ENCODE measurements at places on chromosomes 1 and 21.

DNA sequence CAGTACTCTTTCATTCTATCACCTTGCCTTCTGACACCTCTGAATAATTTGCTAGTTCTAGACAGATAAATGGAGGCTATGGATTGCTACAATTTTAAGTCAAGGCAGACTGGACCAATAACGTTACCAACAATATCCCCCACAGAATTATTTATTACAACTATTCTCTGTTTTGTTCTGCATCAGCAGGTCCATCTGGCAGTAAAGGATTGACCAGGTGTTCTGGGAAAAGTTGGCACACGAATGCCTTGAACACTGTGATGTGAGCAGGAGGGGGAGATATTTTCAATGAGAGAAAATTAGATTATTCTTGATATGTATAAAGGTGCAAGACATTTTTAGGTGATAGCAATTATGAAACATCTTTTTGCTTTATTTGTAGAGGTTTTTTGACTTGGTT is 718.8 kb upstream of the TMPRSS15 start:
- DNase-seq: no peak

DNA sequence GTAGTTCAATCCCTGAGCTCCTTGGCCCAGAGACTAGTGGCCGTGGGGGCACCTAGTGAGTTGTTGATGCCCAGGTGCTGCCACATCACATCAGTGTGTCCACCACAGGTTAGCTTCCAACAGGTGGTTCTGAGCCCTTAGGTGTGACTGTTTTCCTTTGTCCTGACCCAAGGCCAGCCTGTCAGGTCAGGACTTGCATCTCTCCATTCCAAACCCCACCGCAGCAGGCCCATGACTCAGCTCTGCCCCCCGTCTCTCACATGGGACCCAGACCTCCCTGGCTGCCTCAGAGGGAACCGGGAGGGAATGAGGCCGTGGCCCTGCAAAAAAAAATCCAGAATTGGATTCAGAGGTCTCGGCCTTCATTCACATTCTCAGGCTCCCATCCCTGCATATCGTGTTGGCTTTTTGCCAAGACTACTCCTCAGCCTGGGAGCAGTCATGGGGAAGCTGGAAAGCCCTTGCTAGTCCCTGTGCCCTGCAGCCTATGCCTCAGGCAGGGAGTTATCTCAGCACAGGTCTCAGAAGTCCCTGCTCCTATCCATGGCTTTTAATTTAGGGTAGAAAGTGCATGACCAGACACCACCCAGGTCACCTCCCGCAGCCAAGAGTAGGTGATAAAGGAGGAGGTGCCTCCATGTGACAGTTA is 7.2 kb downstream of the INAVA start:
- DNase-seq: no peak

DNA sequence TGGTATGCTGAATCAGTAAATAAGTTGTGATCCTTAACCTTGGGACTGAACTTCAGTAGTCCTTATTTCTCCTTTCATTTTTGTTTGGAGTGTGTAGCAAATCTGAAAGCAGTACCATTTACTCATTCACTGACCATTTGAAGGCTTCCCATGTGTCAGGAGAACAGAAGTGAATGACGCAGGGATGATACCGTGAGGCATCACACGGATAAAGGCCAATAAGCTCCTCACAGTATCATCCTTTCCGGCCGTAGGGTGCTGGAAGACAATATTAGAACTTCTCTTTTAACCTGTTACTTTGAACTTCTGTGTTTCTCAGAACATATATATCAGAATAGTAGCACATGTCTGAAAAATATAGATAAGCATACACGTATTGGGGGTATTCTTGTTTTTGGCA is 21.3 kb downstream of the BACH1 start:
- DNase-seq: no peak

DNA sequence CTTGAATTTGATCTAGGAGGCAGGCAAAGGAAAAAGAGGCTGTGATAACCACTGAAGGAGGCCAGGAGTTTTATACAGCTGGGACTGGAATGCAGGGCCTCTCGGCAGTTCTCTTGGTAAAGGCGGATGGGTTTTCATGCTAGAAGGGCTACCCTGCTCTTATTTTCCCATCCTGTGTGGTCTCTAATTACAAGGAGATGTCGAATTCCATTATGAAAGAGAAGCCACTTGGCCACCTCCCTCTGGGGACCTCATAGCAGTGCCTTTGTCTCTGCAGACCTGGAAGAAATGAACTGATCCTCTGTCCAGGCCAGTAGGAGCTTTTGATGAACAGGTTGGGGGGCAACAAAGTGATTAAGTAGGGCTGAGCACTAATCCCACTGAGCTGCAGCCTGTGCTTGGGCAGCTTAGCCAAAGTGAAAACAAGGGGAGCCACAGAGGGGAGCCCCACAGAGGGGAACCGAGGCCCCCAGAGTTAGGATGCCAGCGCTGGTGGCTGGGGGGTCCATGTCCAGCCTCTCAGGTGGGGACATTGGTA is 42.2 kb upstream of the BCAR3 start:
- DNase-seq: no peak

- no peak for DNase-seq
Observed at GRCh38 chr1:20964540-20965484, 177.7 kb upstream of the HP1BP3 start.

- no peak for DNase-seq
Observed at GRCh38 chr1:61284248-61284854, 202.0 kb downstream of the NFIA start.

DNA sequence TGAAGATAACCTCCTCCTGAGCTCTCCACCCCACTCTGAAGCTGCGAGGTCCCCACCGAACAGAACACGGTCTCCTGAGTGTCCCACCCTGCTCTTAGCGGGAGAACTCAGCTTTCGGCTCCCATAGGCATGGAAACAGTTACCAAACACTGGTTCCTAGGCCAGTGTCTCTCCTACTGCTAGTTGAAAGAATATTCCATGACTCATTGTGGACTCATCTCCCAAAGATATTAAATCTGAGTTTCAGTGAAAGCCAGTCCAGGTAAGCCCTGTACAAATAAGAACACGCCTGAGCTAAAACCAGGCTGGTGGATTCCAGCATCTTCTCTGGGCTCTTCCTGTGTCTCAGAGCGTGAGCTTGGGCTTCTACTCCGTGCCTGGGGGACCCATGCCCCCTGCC is 107.5 kb upstream of the CLDN14 start:
- DNase-seq: no peak

DNA sequence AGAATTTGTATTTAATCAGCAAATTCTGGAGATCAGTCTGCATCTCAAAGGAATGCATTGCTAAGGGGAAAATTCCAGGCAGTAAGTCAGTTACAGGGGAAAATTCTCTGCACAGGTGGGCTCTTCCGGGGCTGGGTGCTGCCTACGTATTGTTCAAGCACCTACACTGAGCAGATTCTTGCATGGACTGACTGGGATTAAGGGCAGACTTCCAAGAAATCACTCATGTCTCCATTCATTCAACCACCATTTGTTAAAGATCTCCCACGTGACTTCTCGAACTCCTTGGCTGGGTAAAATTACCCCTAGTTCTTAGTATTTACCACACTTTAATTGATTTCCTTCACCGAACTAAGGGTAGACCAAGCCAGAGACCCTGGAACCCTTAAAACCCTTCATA is 28.2 kb upstream of the KCNE1 start:
- no peak for DNase-seq

- no peak for DNase-seq
Observed at GRCh38 chr1:15158506-15159165, 5.1 kb downstream of the TMEM51 start.

DNA sequence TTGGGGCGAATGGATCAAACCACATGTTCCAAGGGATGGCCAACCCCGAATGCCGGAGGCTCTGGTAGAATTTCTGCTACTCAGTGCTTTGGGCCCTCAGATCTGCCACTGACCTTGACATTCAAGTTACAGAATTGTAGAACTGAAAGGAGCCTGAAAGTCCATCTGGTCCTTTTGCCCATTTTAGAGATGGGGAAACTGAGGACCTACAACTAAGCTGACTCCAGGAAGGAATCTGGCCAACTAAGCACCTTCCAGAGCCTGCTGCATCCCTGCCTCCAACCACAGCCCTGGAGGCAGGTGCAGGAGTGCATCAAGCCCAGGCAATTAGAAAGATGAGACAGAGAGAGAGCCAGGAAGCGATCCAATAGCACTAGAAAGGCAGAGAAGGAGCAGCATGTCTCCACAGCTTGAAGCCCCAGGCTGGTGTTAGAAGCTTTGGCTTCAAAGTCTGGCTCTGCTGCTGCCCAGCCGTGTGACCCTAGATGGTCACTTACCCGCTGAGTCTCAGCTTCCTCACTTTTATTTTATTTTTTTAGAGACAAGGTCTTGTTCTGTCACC is 1.3 kb upstream of the CTRC start:
- DNase-seq: no peak

- DNase-seq: no peak
Observed at GRCh38 chr21:37463083-37463801, 96.7 kb downstream of the DYRK1A start.

- DNase-seq: no peak
Observed at GRCh38 chr1:180345148-180345547, 115.1 kb downstream of the LHX4 start.

DNA sequence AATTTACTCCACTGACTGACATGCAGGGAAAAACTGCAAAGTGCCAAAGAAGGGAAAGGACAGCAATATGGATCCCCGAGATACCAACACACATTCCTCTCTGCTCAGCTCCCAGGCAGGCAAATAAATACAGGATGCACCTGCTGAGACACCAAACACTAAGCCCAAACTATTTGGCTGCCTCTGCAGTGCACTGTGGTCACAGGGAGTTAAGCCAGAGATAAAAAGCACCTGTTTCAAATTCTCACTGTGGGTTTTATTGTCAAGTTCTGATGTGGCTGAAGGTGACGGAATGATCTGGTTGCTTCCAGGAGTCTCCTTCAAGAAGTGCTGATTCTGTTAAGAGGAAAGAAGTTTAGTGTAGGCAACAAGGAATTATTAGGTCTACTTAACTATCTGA is 17.7 kb downstream of the TEX38 start:
- DNase-seq: no peak

GRCh38 chr1:107862064-107862463 is 102.9 kb downstream of the VAV3 start:
- DNase-seq: no peak

DNA sequence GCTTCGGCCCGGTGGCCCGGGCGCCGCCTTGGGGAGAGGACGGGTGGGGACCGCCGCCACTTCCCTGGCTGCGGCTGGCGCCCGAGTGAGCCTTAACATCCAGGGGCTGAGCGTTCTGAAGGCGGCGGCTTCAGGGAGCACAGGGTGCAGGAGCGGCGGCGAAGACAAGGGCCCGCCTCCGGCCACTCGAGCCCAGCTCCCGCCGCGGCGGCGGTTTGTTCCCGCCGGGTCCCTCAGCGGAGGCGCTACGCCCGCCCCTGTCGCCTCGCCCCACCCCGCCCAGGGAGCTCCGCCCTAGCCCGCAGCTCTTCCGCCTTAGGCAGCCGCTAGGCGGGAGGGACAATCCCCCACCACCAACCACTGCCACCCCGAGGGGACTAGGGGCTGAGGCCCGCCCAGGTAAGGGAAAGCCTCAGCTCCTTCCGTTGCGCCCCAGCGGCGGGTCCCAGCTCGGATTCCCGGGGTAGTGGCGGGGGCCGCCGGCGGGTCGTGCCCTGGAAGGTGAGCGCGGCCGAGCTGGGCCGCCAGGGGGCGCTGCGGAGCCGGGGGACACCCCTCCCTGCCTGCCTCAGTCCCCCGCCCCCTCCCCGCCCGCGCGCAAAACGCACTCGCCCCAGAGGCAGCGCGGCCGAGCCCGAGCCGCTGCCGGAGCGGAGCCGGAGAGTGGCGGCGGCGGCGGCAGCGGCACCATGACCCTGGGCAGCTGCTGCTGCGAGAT is at the start of gene FOXD2:
FOXD2 (plus strand) TSS at position 598 of the 718 bp plus-strand sequence; CDS start at position 690, 92 bp downstream.
- DNase-seq: peak; percentile 94

GRCh38 chr1:212141404-212141803 is 105.9 kb downstream of the DTL start:
- DNase-seq: no peak

DNA sequence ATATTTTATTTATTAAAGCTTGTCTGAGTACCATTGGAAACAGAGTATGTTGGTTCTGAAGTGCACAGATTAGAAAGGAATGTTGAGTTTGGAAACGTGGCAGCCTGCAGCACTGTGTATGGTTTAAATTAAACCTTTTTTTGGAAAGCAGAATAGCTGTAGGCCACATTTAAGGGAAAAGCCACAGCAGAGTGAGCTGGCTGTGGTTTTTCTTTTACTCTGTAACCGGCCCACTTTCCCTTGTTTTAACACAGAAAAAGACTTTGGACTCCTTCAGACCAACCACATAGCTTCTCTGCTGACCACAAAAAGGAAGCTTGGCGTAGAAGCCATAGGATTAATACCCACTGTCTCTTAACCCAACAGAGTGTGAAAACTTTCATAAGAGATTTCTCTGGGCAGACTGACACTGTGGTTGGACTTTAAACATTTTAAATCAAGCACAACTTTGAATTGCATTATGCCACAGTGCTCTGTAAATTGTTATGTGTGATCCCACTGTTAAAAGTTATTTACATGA is 75.2 kb downstream of the NFIA start:
- no peak for DNase-seq

DNA sequence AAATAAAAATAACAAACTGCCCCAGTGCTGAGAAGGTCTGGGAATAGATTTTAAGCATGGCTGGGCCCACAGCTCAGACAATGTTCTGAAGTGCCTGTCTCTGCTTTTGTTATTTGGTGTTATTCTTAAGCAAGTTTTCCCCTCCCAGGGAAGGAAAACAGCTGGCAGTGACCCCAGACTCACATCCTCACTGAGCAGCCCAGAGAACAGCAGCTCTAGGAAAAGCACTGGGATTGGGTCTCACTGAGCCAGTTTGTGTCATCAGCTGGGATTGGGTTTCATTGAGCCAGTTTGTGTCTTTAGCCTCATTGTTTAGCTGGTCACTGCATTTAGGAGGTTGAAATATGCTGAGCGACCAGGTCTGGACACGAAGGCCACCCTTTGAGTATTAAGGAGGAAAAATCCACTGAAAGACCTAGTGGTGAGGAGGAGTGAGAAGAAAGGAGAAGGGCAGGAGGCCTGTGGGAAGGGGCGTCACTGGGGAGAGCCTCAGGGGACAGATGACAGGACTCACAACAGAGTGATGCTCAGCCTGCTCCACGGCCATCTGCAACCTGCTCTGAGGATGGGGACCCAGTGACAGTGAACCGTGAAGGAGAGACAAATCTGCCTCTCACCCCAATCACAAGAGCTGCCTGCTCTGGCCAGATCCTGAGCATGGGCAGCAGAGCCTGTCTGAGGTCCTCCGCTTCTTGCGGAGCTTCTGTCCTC is 103.8 kb downstream of the TOMM20 start:
- DNase-seq: no peak

All from activated naive CD4-positive, alpha-beta T cell (primary cell).